Substantia nigra (tissue), 51 donors: ENCODE measurements at places on chromosomes 1 and 21.

DNA sequence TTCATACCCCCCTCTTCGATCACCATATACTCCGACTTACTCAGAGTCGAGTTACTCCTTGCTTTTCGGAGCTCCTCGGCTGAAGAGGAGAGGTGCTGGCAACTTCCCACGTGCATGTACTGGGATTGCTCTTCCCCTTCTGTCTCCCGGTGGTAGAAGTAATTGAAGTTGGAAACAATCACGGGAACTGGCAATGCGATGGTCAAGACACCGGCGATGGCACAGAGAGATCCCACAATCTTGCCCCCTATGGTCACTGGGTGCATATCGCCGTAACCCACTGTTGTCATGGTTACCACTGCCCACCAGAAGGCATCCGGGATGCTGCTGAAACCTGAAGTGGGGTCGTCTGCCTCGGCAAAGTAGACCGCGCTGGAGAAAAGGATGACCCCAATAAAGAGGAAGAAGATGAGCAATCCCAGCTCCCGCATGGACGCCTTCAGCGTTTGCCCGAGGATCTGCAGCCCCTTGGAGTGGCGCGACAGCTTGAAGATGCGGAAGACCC is 1.5 kb downstream of the KCNA3 start:
- DNase-seq: no peak

DNA sequence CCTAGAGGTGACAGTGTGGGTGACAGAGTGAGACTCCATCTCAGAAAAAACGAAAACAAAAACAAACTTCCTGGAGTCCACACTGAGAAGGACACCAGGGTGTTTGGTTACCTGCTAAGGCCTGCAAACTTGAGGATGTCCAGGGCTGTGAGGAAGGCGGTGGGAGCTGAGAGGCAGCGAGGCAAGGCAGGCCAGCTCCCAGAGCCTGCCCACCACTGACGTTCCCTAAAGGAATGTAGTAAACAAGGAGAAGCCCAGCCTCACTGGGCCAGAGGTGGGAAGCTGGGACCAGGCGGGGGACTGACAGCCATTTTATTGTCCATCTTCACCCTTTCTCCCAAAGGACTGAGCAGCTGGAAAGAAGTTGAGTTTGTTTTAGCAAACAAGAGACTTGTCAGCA is 24.1 kb downstream of the SHISA4 start:
- DNase-seq: no peak

- no peak for DNase-seq
These were observed 30.1 kb downstream of the PDE9A start for GRCh38 chr21:42683371-42684108.

GRCh38 chr21:42492201-42492600 is 3.8 kb downstream of the RSPH1 start:
- DNase-seq: no peak
